ENCODE measurements at places on chromosomes 5 and 9. TPM values are rescaled to one million over a fixed set of nuclear protein-coding genes. Genes with fewer than 3 reads are reported as not detected.

- no peaks in the 10 kb centered on the region for H3K4me1 ChIP-seq
- no peaks in the 10 kb centered on the region for H3K36me3 ChIP-seq
- no peak for DNase-seq
- no peaks in the 10 kb centered on the region for H3K27me3 ChIP-seq
These were observed 65.1 kb upstream of the NEURL1B start for GRCh38 chr5:172575816-172576545.

GRCh38 chr9:12961276-12961809 lies 186.5 kb downstream of the LURAP1L start:
- no peak for DNase-seq
- H3K4me1 ChIP-seq, result no peaks in the 10 kb centered on the region
- H3K36me3 ChIP-seq, result no peaks in the 10 kb centered on the region
- no peaks in the 10 kb centered on the region for H3K27me3 ChIP-seq
- H3K4me3 ChIP-seq, result no peak overlapping the region
- H3K27ac ChIP-seq, result no peak overlapping the region

ACSL6 gene
- 6.2 TPM for total RNA-seq

SPATA31A3 gene
- total RNA-seq, result not detected

DNA sequence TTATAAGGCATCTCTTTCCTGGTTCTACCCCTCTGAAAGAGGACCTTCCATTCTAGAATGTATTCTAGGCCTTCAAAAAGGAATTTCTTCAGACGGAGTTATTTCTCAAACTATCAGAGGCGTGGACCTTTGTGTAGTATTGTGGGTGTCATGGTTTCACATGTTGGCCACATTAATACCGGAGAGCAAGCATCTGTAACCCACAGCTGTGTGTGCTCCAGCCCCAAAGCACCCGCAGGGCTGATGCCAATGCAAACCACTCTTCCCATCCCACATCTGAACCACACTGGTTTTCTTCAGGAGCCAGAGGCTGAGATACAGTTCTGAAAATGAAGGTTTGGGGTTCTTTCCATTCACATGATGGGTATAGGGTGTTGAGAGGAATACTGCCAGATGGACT lies 127.1 kb downstream of the BNC2 start:
- H3K36me3 ChIP-seq, result no peaks in the 10 kb centered on the region
- H3K27ac ChIP-seq, result no peak overlapping the region
- H3K27me3 ChIP-seq, result no peaks in the 10 kb centered on the region
- H3K4me1 ChIP-seq, result no peaks in the 10 kb centered on the region
- DNase-seq, result no peak

Data from thyroid gland (tissue), 4 donors.